ENCODE measurements at places on chromosomes 3 and 15. TPM values are rescaled to one million over a fixed set of nuclear protein-coding genes. Genes with fewer than 3 reads are reported as not detected.

- no peak overlapping the region for H3K27ac ChIP-seq
- H3K4me3 ChIP-seq, result no peak overlapping the region
- no peaks in the 10 kb centered on the region for H3K27me3 ChIP-seq
- DNase-seq, result no peak
- H3K4me1 ChIP-seq, result no peaks in the 10 kb centered on the region
These were observed 73.3 kb downstream of the USP13 start for GRCh38 chr3:179726075-179726699.

GRCh38 chr3:14042680-14043079 is 82.0 kb downstream of the CHCHD4 start:
- no peaks in the 10 kb centered on the region for H3K36me3 ChIP-seq
- H3K4me1 ChIP-seq, result no peaks in the 10 kb centered on the region
- no peak for DNase-seq
- peaks cover 7% of the 10 kb centered on the region for H3K27me3 ChIP-seq
- H3K4me3 ChIP-seq, result no peak overlapping the region

DNA sequence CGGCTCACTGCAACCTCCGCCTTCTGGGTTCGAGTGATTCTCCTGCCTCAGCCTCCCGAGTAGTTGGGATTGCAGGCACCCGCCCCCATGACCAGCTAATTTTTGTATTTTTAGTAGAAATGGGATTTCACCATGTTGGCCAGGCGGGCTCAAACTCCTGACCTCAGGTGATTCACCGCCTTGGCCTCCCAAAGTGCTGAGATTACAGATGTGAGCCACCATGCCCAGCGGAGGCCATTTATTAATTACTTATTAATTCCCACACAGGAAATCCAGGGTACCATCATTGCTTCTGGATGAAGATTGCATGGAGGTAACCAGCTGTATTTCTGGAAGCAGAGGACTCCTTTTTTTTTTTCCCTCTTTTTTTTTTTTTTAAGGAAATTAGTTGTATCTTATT is 37.8 kb downstream of the MAP4 start:
- no peaks in the 10 kb centered on the region for H3K27me3 ChIP-seq
- no peaks in the 10 kb centered on the region for H3K4me1 ChIP-seq
- no peak for DNase-seq
- peaks cover 6% of the 10 kb centered on the region for H3K36me3 ChIP-seq
- H3K4me3 ChIP-seq, result no peak overlapping the region
- no peak overlapping the region for H3K27ac ChIP-seq

- no peak overlapping the region for H3K27ac ChIP-seq
- H3K4me3 ChIP-seq, result no peak overlapping the region
- no peak for DNase-seq
- H3K36me3 ChIP-seq, result no peaks in the 10 kb centered on the region
- H3K4me1 ChIP-seq, result 0 out of 2 replicates have a peak, but pooled peaks cover 2% of the 10 kb centered on the region
- no peaks in the 10 kb centered on the region for H3K27me3 ChIP-seq
These were observed 6.3 kb downstream of the XIRP1 start for GRCh38 chr3:39185959-39186691.

- no peak overlapping the region for H3K4me3 ChIP-seq
- H3K27ac ChIP-seq, result no peak overlapping the region
- no peaks in the 10 kb centered on the region for H3K27me3 ChIP-seq
- peaks cover 26% of the 10 kb centered on the region for H3K4me1 ChIP-seq
- DNase-seq, result no peak
- H3K36me3 ChIP-seq, result no peaks in the 10 kb centered on the region
These were observed 62.8 kb upstream of the HEG1 start for GRCh38 chr3:125118600-125118999.

- peak; percentile 70 for DNase-seq
- no peaks in the 10 kb centered on the region for H3K36me3 ChIP-seq
- H3K4me1 ChIP-seq, result peaks cover 54% of the 10 kb centered on the region
- H3K27me3 ChIP-seq, result no peaks in the 10 kb centered on the region
These were observed 8.6 kb downstream of the KLHL25 start for GRCh38 chr15:85785887-85786780.

- no peak for DNase-seq
- H3K4me3 ChIP-seq, result no peak overlapping the region
- H3K27me3 ChIP-seq, result no peaks in the 10 kb centered on the region
- H3K36me3 ChIP-seq, result no peaks in the 10 kb centered on the region
- no peaks in the 10 kb centered on the region for H3K4me1 ChIP-seq
These were observed 15.3 kb upstream of the BHLHE40 start for GRCh38 chr3:4963669-4964570.

DNA sequence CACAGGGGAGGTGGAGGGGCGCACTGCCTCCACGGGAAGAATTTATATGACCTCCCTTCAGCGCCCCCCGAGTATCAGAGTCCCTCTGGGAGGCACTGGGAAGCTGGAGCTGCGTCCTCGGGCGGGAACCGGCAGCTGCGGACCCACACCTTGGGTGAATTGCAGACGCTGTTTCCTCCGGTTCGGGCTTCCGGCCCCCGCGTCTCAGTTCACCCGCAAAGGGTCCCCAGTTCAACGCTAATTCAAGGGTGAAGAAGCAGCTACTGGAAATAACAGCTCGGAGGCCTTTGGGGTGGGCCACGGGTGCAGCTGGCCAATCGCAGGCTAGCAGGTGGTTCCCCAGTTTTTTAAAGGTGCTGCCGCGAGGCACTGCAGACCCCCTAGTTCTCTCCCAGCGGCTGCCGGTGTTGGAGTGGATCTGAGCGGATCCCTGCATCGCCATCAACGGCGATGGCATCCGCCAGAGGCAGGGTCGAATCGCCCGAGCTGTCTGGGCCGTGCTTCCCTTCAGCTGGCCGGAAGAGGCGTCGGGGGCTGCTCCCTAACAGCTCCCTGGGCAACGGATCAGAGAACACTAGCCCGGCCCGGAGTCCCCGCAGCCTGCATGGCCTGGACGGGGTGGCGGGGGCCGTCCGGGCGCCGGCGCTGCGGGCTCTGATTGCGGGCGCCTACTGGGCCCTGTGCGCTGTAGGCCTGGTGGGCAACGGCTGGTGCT is 19.4 kb upstream of the ADAMTS7 start:
- H3K4me3 ChIP-seq, result no peak overlapping the region
- H3K27me3 ChIP-seq, result peaks cover 11% of the 10 kb centered on the region
- H3K4me1 ChIP-seq, result no peaks in the 10 kb centered on the region
- no peaks in the 10 kb centered on the region for H3K36me3 ChIP-seq
- no peak overlapping the region for H3K27ac ChIP-seq

FRMD5 gene
- 6.5 TPM for total RNA-seq
